ENCODE measurements at places on chromosomes 5 and 9.

GRCh38 chr9:124050955-124051354 lies 39.4 kb downstream of the LHX2 start:
- DNase-seq = no peak

GRCh38 chr5:67035098-67035740 lies 161.4 kb downstream of the CD180 start:
- DNase-seq = no peak

- DNase-seq = no peak
These were observed 686 bp upstream of the COL27A1 start for GRCh38 chr9:114154600-114155102.

- no peak for DNase-seq
These were observed 59.6 kb downstream of the ARHGAP26 start for GRCh38 chr5:142829801-142830220.

DNA sequence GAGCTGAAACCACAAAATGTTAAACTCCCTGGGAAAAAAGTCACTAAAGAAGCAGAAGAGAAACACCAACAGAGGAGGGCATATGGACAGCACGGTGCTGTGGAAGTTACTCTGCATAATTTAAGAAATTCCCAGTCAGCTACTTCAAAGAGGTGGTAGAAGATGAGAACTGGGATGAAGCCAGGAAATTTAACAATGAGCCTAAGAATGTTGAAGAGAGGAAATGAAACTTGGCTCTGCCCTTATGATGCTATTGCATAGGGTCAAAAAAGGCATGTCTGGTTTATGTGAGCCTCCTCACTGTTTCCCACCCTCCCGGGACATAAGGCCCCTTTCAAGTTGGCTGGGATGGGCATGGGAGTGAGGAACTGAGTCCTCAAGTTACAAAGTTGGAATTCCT lies 25.4 kb upstream of the SNX18 start:
- DNase-seq = no peak

- DNase-seq = no peak
These were observed 102.4 kb downstream of the DAPK1 start for GRCh38 chr9:87599901-87600610.

DNA sequence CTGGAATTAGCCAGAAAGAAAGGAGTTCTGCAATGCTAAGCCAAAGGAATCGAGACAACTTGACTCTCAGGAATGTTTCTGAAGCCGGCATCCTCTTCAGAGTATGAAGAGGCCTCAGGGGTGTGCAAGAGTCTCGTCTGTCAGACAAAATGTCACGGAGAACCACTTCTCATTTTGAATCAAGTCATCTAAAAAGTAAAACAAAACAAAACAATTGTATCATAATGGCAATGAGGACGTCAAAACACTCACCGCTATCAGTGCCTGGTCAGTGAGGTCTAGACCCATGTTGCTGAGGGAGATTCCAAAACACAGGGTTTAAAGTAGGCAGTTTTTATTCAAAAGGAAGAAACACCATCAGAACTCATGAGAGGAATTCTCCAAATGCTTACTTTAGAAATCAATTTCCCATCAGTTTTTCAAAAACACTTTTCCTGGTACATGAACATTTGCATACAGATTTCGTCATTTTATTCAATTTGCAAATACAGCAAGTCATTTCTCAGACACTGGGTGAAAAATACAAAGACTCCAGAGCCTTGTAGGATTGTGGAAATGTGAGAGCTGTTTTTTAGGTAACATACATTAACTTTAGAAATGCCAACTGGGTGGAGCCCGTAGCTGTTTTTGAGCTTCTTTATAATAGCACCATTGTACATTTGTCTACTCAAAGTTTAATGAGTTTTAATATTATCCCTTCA lies 89.5 kb upstream of the MAP3K1 start:
- DNase-seq = no peak

DNA sequence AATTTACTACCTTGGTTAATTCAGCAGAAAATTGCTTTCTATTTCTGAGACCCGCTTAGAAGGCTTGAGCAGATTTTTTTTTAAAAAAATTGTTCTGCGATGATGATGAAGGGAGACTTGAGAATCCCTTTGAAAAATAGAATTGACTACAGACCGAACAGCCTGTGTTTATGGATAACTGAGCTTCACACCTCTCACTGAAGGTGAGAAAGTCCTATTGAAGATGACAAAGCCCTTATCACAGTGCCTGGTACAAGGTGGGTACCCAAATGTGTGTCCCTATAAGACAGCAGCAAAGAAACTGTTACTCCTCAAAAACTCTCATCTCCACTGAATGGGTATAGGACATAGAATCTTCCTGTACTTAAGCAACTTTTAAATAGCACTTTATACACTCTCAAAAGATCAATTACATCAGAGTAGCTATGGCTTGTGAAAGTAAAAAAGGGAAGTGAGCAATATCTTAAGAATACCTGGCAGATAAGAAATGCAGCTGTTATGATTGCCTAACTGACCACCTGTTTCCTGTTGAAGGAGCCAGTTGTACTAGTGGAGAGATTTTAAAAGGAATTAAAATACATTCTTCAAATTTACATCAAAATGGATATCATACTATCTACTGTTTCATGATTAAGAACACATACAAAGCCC lies 419.7 kb downstream of the CHSY3 start:
- no peak for DNase-seq

- no peak for DNase-seq
These were observed 275.4 kb downstream of the EBF1 start for GRCh38 chr5:158824241-158824882.

- DNase-seq = no peak
These were observed 189.0 kb upstream of the PUM3 start for GRCh38 chr9:3032898-3033297.

- DNase-seq = no peak
These were observed 28.1 kb downstream of the IL7R start for GRCh38 chr5:35884773-35885172.

DNA sequence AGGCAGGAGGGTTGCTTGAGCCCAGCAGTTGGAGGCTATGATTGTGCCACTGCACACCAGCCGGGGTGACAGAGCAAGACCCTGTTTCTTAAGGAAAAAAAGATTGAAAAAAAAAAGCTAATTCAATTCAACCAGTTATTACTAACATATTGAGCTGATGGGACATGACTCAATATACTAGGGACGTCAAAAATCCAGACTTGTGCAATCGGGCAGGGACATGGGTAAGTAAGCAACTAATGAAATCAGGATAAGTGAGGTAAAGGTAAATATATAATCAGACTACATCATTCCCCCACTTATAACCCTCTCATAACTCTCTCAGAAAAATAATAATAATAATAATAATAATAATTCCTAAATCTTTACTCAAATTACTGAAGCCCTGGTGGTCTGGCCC lies 975 bp upstream of the HAVCR1 start:
- DNase-seq = no peak

DNA sequence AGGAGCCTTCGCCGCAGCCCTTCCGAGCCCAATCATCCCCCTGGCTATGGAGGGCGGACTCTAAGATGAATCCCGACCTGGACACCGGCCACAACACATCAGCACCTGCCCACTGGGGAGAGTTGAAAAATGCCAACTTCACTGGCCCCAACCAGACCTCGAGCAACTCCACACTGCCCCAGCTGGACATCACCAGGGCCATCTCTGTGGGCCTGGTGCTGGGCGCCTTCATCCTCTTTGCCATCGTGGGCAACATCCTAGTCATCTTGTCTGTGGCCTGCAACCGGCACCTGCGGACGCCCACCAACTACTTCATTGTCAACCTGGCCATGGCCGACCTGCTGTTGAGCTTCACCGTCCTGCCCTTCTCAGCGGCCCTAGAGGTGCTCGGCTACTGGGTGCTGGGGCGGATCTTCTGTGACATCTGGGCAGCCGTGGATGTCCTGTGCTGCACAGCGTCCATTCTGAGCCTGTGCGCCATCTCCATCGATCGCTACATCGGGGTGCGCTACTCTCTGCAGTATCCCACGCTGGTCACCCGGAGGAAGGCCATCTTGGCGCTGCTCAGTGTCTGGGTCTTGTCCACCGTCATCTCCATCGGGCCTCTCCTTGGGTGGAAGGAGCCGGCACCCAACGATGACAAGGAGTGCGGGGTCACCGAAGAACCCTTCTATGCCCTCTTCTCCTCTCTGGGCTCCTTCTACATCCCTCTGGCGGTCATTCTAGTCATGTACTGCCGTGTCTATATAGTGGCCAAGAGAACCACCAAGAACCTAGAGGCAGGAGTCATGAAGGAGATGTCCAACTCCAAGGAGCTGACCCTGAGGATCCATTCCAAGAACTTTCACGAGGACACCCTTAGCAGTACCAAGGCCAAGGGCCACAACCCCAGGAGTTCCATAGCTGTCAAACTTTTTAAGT lies 819 bp downstream of the ADRA1B start:
- no peak for DNase-seq

- DNase-seq = no peak
These were observed 29.0 kb downstream of the TXNDC8 start for GRCh38 chr9:110308633-110309038.

GRCh38 chr5:71537687-71538086 lies 49.5 kb upstream of the MCCC2 start:
- no peak for DNase-seq

- DNase-seq = no peak
These were observed 283 bp upstream of the CFAP90 start for GRCh38 chr5:7851240-7851592.

GRCh38 chr5:51326844-51327243 lies 56.4 kb upstream of the ISL1 start:
- no peak for DNase-seq

- no peak for DNase-seq
These were observed 102.4 kb upstream of the SMC2 start for GRCh38 chr9:103991698-103992097.

- DNase-seq = no peak
These were observed at the start of gene TMEM171 for GRCh38 chr5:73120222-73121118. Gene TMEM171 (plus strand): TSS chr5:73120575. CDS start chr5:73123374, 2,799 bp downstream.

DNA sequence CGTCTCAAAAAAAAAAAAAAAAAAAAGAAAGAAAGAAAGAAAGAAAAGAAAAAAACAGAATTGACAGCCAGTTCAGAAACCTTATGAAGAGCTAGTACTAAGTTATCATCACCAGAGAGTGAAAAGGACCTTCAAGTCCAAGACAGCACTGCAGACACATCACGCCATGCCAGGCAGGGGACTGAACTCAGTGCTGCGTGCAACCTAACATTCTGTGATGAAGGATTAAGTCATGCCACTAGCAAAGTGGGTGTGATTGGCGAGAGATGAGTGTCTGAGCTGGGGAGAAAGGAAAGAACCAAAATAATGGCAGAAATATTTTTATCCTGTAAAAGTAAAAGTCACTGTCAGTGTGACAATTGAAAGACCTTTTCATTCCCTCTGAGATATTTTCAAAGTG lies 54.7 kb downstream of the MAP1B start:
- DNase-seq = no peak

DNA sequence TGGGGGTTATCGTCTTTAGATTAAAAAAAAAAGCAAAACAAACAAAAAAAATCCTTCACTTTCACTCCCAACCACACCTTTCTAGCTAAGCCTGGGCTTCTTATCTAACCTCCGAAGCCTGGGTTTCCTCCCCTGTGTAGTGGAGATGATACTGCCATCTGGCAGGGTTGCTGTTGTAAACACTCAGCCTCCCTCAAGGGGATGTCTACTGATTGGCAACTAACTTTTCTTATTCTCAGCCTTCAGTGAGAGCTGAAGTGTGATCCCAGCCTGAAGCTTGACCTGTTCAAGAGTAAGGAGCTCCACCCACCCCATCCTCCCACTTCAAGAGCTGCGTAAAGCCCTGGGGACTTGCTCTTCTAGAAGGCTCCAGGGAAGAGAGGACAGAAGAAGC lies 21.5 kb upstream of the WWC1 start:
- DNase-seq = no peak

- no peak for DNase-seq
These were observed 192.0 kb downstream of the TLE4 start for GRCh38 chr9:79763671-79764285.

GRCh38 chr9:73172901-73173215 lies 21.2 kb downstream of the ANXA1 start:
- DNase-seq = no peak

DNA sequence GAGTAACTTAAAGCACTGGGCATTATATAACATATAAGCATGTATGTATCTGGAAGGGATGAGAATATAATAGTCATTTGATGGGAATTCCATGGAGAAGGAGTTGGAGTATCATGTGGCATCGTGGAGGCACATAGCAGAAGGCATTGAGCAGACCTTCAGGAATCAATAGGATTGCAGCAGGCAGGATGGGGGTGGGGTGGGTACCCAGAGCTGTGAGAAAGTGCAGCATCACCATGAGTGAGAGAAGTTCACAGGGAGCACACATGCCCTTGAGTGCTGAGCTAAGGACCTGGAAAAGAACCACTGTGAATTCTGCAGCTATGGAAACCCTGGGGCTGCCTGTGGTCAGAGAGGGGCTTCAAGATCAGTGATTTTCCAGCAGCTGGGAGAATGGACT lies 57.3 kb downstream of the MED10 start:
- no peak for DNase-seq

DNA sequence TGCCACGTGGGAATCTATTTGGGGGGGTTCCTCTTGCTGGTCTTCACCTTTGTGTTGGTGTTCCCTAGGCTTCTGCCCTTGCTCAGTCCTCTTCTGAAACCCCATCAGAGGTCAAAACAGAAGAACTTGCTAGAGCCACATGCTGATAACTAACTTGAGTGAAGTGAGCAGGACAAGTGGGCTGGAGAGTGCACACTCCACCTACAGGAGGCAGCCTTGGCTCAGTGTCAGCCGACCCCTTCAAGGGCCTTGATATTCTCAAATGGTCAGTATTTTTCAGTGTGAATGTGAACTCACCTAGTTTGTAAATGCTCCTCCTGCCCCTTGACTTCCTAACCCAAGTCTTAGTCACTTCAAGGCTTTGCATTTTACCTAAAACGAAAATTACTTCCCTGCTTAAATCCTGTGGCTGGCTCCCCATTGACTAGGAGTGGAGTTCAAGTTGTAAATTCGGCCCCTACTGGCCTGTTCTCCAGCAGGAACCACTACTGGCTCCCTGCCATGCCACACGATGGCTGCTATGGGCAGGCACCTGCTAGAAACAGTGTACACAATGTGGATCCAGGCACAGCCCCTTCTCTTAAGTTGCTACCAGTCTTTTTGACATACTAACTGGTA lies 3.6 kb upstream of the SLC1A3 start:
- DNase-seq = no peak

DNA sequence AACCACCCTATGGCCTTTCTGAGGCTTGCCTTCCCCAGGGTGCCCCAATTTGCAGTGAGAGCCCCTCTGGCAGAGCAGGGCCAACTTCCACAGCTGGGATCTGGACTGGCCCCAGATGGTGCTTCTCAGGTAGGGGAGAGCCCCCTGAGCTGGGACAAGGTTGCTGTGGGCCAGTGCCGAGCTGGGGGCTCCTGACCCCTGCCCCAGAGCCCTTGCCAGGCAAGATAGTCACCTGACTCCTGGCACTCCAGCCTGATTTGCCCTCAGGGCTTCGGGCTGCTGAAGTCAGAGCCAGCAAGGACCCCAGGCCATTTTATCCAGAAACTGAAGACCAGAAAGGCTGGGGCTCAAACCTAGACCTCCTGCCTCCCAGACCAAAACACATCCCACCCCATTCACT lies 33.4 kb upstream of the AKNA start:
- DNase-seq = no peak

- no peak for DNase-seq
These were observed 750 bp upstream of the NPR2 start for GRCh38 chr9:35790385-35791296.

- no peak for DNase-seq
These were observed 7.8 kb upstream of the TGFBI start for GRCh38 chr5:136021016-136021405.

- no peak for DNase-seq
These were observed 22.5 kb upstream of the RAD23B start for GRCh38 chr9:107260437-107261081.
